ENCODE measurements at places on chromosomes 11 and 22.

GRCh38 chr22:37244922-37245722 is 1.1 kb upstream of the RAC2 start:
- no peak for DNase-seq

DNA sequence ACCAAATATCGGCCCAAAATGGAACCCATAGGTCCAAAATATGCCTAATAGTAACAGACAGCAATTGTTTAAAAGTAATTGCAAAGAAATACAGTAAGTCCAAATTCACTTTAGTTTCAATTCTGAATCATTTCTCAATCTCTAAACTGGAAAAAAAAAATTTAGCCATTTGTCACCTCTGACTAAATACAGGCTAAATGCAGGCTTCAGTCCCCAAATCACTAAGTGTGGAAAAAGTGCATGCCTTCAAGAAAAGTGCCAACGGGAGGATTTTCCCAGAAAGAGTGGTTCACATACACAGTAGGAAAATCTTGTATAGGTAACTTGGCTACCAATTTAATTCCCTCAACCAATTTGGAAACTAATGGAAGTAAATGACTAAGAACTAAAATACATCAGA is 35.7 kb downstream of the SIK3 start:
- no peak for DNase-seq

DNA sequence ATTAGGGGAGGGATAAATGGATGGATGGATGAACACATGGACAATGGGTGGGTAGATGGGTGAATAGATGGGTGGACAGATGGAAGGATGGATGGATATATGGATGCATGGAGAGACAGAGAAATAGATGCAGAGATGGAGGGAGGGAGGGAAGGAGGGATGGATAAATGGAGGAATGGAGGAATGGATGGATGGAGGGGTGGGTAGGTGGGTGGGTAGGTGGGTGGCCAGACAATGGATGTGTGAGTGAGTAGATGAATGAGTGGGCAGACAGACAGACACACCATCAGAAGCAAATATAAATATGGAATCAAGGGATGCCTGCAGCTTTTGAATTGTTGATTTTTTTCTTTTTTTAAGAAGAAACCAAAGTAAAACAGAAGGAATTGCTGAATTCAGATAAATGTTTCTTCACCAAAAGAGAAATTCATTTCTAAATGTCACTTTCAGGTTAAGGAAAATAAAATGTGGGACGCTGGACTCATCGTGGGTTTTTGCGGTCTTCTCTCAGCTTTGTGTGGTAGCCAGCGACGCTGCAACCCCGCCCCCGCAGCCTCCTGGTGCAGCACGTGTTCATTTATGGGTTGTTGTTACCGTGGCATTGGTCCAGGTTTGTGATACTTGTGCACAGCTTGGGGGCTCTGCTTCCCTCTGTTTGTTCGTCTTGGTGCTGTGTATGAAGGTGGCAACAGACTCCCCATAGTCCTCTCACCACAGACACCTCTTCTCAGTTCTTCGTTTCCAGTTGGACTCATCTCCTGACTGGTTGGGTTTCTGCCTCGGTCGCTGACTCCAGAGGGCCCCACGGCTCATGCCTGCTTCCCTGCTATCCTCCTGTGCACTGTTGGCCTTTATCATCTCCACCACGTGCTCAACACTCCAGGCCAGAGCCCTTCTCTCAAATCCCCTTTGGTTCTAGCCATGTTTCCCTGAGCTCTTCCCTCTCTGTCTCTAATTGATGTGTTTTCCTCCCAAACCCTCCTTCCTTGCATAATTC is 76.4 kb downstream of the CDKN1C start:
- no peak for DNase-seq

DNA sequence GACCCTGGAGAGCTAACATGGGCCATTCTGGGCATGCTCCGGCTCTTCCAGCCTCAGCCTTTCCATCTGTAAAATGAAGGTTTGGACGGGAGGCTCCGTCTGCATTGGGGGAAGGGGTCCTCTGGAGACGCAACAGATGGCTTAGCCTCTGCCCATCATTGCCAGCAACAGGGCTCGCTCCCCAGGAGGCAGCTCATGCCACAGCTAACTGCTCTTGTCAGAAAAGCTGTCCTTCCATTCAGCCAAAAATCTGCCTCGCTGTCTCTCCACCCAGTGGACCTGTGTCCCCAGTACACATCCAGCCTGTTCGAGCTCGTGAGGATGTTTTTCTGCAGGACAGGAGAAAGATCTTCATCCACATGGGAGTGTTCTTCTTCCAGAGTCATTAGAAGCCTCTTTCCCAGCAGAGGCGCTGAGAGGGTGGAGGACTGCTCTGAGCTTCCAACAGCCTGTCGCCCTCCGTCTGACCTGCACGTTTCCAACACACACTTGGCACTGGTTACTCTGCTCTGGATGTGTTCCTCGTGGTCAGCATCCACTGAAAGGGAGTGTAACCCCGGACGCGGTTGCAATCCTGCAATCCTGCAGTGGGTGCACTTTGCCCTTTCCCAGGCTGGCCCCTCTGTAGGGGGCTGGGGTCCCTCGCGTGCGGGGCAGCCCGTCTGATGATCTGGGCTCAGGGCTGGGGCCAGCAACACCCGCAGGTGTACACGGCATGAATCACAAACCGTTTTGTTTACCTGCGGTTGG is 1340.9 kb downstream of the TBC1D22A start:
- no peak for DNase-seq

- DNase-seq, result no peak
These were observed at the start of gene MS4A3 for GRCh38 chr11:60056349-60056969. Gene MS4A3 (plus strand): TSS chr11:60056665. CDS start chr11:60061161, 4,496 bp downstream.

GRCh38 chr22:20793748-20794649 is 20.1 kb downstream of the SERPIND1 start:
- no peak for DNase-seq

DNA sequence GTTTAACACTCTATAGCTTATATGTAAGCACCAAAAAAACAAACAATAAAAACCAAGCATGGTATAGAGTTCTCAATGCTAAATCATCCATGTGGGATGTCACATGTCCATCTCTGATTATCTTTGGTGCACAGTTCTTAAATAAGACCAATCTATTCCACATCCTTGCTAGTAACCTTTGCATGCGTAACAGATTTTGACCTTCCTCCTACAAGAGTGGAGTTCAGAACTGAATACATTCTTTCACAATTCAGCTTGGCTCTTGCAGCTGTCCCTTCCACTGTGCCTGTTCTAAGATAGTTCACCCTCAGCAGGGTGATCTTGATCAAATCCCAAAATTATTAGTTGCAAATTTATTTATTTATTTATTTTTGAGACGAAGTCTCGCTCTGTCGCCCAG is 21.1 kb downstream of the PRR14L start:
- no peak for DNase-seq

- DNase-seq, result peak; percentile 45
These were observed 15.5 kb downstream of the APOL3 start for GRCh38 chr22:36144886-36145541.

GRCh38 chr11:1448882-1449281 is 37.7 kb downstream of the MOB2 start:
- no peak for DNase-seq

GRCh38 chr22:50148991-50149721 is 21.4 kb upstream of the PANX2 start:
- DNase-seq, result no peak

- peak; percentile 38 for DNase-seq
These were observed at the start of gene CNIH2 for GRCh38 chr11:66277471-66278362. Gene CNIH2 (plus strand): TSS chr11:66278175. CDS start chr11:66278457, 282 bp downstream.

- DNase-seq, result no peak
These were observed 42.7 kb upstream of the TTC12 start for GRCh38 chr11:113271551-113272245.

DNA sequence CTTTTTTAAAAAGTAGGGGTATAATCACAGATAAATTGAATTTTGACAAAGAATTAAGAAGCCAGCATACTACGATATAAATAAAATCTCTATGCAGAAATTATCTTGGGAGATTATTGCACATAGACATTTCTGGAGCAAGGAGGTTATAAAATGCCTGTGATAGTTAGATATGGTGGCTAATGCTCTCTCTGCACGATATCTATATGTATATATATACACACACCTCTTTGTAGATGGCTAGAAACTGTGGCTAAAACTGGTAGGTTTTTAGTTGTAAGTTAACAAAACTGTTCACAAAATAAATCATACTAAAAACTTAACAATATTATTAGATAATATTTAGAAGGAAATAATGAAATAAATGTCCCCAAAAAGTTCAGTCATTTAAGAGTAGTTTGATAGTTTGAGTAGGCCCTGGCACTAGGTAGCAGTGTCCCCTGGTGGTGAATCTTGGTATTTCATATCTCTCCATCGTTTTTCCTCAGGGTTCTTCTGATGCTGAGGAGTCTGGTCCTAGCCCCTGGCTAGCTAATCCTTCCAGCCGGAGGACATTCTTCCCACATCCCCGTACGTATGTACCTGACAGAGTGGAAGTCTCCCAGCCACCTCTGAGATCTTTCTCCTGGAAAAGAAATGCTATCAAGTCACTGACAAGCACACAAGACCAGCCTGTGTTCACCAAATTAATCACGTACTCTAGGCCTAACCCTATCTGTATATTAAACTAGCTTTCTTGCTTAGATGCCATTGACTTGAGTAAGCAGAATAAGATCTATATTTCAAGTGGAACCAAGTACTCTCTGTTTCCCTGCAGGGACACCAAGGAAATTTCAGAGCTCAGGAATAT is 32.2 kb downstream of the ART5 start:
- no peak for DNase-seq

GRCh38 chr22:43955883-43956782 is 891 bp downstream of the SAMM50 start:
- no peak for DNase-seq

DNA sequence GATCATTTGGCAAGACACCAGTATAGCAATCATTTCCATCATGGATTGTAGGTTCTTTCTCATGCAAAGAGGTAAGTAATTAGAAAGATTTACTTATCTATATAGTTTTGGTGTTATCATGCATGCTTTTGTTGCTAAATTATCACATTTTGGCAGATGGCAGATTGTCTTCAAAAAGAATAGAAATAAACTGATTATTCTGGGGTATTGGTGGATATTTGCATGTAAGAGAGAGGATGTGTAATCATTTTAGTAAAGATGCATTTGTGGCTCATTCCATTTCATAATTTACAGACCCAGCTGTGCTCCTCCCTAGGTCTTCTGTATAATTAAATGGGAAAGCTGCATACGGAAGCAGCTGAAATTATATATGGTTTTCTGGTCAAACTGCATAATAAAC is 875.7 kb upstream of the ANO3 start:
- DNase-seq, result no peak

GRCh38 chr11:56885854-56886253 is 102.9 kb upstream of the OR5AK2 start:
- no peak for DNase-seq

- DNase-seq, result no peak
These were observed 19.6 kb upstream of the CCDC134 start for GRCh38 chr22:41780746-41781505.

GRCh38 chr11:109728056-109728455 is 306.1 kb downstream of the C11orf87 start:
- no peak for DNase-seq

DNA sequence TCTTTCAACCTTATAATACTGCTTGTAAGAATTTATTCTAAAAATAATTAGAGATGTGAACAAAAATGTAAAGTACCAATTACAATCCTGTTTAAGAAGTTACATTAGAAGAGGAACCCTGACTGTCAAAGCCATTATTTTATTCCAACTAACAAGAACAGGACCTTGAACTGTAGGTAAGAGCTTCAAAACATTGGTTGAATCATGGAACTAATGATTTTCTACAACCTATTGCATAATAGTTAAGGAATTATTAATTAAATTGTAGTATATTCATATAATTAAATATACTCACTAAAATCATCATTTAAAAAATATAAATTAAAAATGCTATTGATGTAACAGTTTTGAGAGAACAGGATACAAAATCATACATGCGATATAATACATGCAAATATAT is 649.4 kb upstream of the KIRREL3 start:
- no peak for DNase-seq

DNA sequence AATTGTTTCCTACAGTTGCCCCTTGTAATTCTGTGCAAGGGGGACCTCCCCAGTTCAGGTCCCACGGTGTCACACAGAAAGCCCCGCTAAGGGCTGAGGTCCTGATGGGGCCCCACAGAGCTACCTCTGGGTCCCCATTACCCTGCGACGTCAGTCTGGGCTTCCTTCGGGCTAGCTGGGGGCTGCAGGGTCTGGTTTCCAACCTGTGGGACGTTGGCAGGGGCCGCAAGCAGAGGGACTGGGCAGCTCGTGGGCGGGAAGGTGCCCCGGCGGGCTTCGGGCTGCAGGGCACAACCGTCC is 698 bp downstream of the SLC37A4 start:
- DNase-seq, result no peak

GRCh38 chr11:8362491-8362890 is 98.8 kb upstream of the LMO1 start:
- DNase-seq, result no peak

GRCh38 chr11:132186699-132187098 is 816.3 kb downstream of the NTM start:
- DNase-seq, result no peak

- no peak for DNase-seq
These were observed 75.7 kb downstream of the PISD start for GRCh38 chr22:31586137-31586920.

DNA sequence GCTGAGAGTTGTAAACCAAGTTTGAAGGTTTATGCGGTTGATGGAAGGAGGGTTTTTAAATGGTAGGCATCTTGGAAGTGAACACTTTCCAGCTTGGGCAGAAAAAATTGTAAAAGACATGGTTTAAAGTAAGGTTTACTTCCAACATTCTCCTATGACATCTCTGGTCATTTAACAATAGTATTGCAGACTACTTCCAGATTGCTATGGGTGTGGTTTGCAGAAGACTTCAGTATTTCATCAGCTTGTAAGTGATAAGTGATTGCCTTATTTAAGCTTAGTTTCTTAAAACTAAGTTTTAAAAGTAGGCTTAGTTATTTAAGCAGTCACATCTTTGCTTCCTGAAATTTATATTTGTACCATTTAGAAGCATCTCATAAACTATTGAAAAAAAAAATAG is 7.2 kb upstream of the STT3A start:
- no peak for DNase-seq

GRCh38 chr11:18523084-18523483 is 3.7 kb downstream of the TSG101 start:
- no peak for DNase-seq

DNA sequence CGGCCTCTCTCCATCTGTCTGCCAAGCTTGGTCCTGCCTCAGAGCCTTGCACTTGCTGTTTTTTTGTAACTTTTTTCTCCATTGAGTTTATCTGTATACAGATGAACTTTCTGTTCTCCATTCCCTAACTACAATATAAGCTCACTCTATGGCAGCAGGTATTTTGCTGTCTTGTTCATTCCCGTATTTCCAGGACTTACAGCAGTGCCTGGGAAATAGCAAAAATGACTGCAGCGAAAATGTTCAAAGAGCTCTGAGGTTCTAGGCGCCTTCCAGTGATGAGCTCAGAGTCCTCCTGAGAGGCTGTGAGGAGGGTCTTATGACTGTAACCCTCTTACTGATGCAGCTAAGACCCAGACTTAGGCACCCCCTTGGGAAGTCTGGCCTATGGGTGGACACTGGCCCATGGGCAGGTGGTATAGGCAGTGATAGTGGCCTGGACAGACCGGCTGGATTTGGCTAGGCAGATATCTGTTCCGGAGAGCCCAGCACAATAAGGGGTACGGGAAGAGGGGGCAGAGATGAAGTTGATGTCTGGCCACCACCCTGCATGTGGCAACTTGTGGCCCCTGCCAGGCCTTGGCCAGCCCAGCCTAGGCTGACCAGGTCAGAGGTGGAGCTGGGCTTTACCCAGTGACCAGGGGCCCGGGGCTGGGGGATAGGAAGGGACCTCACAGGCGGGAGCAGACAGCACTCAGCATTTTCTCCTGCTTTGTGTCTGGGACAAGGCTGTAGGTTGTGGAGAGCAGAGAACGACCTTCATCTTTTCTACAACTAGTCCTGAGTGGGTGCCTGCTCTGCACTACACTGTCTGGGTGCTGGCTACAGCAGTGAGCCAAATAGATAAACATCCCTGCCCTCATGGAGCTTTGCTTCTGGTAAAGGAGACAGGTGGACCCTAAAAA is 4.6 kb downstream of the ATF4 start:
- no peak for DNase-seq
